Lower leg skin (tissue), 4 donors: ENCODE measurements at places on chromosomes 16 and 17. TPM values are rescaled to one million over a fixed set of nuclear protein-coding genes. Genes with fewer than 3 reads are reported as not detected.
A peak's percentile ranks its signal among the peaks of the same experiment; 100 is the strongest.

The FBXW10B gene
- total RNA-seq: 3.1 TPM

The MYLK3 gene
- total RNA-seq: 0.86 TPM

DNA sequence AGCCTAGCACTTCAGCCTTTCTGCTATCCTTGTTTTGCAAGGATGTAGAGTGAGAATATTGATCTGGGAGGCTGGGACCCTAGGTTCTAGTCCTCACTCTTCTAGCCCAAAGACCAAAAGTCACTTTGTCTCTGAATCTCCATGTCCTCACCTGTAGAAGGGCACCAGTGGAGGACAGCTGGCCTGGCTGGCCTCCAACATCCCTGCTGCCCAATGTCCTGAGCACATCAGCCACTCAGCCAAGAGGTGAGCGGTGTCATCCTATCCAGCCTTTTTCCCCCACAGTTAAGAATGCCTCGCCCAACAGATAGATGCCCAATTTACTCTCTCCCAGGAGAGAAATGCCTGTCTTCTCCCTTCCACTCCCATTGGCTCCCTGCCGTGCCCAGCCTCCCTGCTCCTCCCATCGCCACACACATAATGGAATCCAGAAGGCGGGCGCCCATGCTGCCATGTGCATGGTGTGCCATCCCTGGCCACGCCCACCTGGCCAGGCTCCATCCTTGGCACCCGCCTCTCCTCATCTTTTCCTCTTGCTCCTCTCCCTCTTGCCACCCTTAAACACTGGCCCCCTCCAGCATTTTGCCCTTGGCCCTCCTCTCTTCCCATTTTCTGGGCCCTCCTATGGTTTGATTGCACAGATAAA lies 157.3 kb upstream of the SDK2 start:
- peak; percentile 57 for DNase-seq

GRCh38 chr17:74736513-74737298 lies at the start of gene RAB37:
Gene RAB37 (plus strand): TSS chr17:74737256. CDS start chr17:74737273, 17 bp downstream.
- DNase-seq: no peak

- DNase-seq: no peak
These were observed 560 bp upstream of the P2RX1 start for GRCh38 chr17:3916825-3917224.
